ENCODE measurements at places on chromosomes 3 and 15.
A peak's percentile ranks its signal among the peaks of the same experiment; 100 is the strongest.

GRCh38 chr3:25107918-25108617 lies 320.0 kb upstream of the RARB start:
- DNase-seq = no peak

GRCh38 chr3:148930752-148931151 lies 60.6 kb upstream of the GYG1 start:
- no peak for DNase-seq

GRCh38 chr15:81000144-81000623 lies 539 bp upstream of the TLNRD1 start:
- DNase-seq = no peak

DNA sequence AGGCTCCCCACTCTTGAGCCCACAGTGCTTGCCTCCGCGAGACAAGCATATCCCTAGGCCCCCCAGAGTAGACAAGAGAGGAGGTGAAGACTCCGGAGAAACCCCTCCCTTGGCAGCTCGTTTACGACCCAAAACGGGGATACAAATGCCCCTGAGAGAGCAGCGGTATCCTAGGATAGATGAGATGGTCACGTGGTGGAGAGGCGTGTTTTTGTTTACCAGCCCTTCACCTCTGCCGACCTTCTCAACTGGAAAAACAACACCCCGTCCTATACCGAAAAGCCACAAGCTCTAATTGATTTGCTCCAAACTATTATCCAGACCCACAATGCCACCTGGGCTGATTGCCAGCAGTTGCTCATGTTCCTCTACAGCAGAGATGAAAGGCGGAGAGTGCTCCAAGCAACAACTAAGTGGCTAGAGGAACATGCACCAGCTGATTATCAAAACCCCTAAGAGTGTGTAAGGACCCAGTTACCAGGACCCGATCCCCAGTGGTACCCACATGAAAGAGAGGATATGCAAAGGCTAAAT lies 99.5 kb upstream of the OSBPL11 start:
- no peak for DNase-seq

GRCh38 chr3:150030841-150031240 lies 60.1 kb upstream of the PFN2 start:
- no peak for DNase-seq

DNA sequence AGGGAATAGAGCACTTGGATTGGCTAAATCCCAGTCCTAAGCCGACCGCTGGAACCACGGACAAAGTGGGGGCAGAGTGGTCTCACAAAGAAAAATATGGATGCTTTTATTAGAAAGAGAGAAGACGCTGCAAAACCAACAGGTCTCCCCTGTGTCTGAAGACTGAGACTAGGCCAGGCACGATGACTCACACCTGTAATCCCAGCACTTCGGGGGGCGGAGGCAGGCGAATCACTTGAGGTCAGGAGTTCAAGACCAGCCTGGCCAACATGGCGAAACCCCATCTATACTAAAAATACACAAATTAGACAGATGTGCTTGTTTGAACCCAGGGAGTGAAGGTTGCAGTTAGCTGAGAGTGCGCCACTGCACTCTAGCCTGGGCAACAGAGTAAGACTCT lies 61.8 kb downstream of the ZDHHC19 start:
- no peak for DNase-seq

DNA sequence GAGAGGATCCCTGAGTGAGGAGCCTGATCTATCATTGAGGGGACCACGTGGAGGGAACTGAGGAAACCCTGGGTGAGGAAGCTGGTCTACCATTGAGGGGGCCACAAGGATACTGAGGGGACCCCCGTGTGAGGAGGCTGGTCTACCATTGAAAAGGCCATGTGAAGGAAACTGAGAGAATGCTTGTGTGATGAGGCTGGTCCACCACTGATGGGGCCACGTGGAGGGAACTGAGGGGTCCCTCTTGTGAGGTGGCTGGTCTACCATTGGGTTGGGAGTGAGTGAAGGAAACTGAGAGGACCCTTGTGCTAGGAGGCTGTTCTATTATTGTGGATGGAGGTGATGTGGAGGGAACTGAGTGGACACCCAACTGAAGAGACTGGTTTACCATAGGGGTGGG lies 161.3 kb downstream of the FBLN2 start:
- no peak for DNase-seq

DNA sequence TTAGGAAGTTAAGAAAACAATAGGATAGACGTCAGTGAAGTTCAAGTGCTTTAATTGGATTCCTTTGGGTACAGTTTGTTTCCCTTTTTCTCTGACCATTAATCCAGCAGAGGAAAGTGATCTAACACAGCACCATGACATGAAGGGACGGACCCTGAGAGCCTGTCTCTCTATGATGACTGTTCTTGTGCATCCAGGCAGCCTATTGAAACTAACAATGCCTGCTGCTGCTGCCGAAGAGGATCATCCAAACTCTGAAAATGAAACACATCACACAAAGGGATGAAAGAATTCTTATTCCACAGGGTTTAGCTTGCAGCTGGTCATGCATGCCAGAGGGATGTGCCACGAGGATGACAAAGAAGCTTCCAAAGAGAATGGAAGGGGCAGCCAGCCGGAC lies 75.5 kb downstream of the ZBTB20 start:
- no peak for DNase-seq

DNA sequence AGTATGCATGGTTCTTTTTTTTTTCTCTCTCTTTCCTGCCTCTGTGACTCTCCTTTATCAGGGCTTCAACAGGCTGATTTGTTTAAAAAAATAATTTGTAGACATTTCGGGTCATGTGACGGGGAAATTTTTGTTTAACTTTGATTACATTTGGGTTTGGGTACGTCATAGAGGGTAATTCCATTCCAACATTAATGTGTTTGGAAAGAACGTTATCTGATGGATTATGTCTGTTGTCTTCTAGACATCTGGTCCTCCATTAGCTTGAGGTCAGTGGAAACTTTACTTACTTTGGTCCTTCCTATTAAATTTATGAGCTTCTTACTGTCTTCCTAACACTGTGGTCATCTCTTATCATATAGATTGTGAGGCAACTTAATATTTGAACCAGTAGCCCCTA lies 80.9 kb downstream of the STT3B start:
- no peak for DNase-seq

DNA sequence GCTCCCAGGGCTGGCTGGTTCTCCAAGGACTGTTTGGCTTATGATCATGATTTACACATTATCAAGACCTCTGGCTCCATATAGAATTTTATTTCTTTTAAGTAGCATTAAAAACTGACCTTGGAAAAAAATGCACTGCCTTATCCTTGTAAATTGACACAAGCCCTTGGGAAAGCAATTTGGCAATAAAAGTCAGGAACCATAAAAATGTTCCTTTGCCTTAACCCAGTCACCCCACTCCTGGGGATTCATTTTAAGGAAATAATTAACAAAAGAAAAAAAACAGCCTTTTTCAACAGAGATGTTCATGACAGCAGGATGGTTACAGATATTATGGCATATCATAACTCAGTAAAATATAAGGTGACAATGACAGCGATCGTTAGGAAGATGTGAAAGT lies 51.6 kb upstream of the NR2E3 start:
- no peak for DNase-seq

DNA sequence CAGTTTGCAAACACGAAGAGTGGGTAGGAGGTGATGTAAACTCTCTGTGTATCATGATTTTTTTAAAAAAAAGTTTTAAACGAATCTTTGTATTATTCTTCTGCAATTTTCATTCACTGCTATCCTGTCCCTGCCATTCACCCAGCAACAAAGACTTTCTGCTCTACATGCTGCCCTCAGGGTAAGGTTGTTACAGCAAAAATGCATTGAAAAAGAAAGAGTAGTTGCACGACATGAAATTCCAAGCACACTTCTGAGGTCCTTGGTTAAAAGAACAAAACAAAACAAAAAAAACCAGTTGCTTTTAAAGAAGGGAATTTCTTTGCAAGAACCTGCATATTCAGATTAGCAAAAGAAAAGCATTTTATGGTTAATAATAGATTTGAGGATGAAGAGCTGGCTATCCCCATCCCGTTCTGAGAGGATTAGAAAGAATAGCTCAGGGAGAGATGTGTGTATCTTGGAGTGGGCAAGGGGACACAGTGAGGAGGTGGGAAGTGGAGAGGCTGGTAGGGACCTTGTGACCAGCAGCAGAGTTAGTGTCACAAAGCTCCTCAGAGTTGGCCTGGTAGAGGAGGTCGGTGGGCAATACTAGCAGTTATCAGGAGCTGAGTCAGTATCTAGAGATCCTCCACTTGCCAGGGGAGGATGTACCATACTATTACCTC lies 290.8 kb downstream of the NEK10 start:
- no peak for DNase-seq

DNA sequence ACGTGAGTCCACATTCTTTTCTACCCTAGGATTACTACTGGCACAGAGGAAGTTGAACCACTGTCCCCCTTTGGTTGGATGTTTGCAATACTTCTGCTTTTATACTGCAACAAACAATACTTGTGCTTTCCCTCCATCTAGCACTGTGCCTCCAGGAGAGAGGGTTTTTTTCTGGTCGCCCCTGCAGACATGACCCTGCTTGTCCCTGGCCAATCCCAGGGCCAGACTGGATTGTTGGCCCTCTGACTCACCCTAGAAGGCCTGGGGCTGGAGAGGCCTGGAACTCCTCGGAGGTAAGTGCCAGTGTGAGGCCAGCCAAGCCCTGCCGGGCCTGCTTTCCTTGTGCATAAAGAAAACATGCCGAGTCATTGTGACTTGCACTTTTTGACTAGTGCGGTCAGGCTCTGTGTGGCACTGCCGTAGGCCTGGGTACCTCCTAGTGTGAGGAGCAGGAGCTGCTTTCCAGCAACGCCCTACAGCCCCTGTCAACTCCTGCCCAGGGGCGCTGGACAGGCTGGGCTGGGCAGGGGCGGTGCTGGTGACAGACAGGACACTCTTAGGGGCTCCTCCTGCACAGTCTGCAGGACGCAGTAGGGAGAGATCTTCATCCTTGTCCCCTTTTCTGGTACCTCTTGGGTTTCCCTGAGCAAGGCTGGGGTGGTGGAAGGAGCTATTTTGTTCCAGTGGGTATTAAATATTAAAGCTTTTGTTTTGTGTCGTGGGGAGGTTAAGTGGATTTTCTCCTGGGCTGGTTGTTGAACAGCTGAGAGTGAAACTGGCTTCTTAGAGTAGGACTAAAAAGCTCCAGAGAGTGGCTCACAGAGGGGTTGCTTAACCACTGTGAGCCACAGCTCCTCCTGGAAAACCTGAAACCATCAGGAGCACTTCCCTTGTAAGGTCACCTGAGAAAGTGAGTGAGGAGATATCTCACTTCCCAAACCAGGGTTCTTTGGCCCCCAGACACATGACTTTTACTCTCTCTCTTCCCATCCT lies 14.4 kb upstream of the TKT start:
- DNase-seq = peak; percentile 99

GRCh38 chr3:11391174-11391879 lies 119.1 kb downstream of the ATG7 start:
- no peak for DNase-seq

GRCh38 chr15:41861736-41862356 lies 23.2 kb downstream of the PLA2G4B start:
- no peak for DNase-seq

DNA sequence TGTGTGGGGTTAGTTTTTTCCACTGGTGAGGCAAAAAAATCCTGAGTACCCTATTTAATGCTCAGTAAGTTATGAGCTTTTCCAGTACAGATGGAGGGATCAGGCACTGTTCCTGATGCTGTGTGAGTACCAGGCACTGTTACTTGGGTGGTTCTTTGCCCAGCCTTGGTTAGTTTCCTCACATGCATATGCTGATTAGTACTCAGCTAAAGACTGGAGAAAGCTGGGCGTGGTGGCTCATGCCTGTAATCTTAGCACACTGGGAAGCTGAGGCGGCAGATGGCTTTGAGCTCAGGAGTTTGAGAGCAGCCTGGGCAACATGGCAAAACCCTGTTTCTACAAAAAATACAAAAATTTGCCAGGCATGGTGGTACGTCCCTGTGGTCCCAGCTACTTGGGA lies 210.3 kb upstream of the SGO1 start:
- no peak for DNase-seq

DNA sequence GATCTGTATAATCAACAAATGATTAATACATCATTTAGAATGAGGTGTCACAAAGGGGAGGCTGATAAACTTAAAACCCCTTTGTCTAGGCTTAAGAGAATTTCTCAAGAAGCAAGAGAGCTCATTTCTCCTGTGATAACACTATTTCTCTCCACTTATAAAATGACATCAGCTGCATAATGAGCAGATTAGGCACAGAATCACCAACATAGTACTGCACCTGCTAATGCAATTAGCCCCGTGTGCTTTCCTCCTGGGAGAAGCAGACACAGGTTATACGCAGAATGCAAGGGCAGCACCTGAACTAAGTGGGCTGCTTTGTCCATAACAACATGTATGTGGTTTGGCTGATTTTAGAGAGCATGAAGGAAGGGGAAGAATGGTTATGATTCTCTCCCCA lies 515.3 kb upstream of the CFAP20DC start:
- DNase-seq = no peak

- no peak for DNase-seq
Observed at GRCh38 chr3:194749631-194750490, 64.2 kb downstream of the FAM43A start.

GRCh38 chr3:58492494-58492905 lies 604 bp downstream of the KCTD6 start:
- no peak for DNase-seq

- DNase-seq = no peak
Observed at GRCh38 chr3:116140100-116140689, 305.1 kb downstream of the LSAMP start.

DNA sequence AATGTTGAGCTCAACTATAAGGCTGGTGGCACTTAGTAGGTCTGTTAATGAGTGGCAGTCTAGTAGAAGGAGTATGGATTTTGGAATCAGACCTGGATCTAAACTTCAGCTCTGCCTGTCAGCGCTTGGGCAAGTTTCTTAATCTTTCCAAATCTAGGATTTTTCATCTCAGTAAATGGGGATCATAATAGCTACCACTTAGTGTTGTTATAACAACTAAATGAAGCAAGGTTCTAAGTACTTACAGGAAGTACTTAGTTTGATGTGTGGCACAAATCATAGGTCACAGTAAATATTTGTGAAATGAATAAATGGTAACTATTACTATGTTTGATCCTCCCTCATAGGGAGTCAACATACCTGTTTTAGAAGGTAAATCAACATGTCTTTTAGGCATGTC lies 31.4 kb downstream of the SLC49A4 start:
- DNase-seq = no peak

DNA sequence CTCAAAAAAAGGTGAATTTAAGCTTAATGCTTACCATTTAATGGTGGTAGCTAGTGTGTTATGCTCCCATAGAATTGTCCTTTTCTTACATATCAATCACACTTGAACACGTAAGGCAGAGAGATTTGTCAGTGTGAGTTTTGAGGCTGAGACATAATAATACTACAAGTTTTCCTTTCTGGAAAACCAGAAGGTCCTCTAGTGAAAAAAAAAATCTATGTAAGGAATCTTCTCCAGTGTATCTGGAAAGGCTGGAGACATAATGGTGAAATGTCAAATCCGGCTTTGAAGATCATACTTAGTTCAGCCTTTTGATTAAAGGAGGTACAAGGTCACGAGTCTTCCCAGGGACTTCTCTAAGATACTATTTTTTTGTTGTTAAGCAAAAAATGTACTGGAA lies 3.4 kb downstream of the TSC22D2 start:
- no peak for DNase-seq
